ENCODE measurements at places on chromosomes 7 and 10. TPM values are rescaled to one million over a fixed set of nuclear protein-coding genes. Genes with fewer than 3 reads are reported as not detected.

ELMO1 gene
- total RNA-seq, result 2.3 TPM

CNTNAP2 gene
- total RNA-seq, result 0.65 TPM

SUN3 gene
- total RNA-seq, result not detected

LRIT1 gene
- not detected for total RNA-seq

MIOS gene
- 18.1 TPM for total RNA-seq

SNX10 gene
- total RNA-seq, result 0.26 TPM

COPG2 gene
- total RNA-seq, result 10.9 TPM

UCMA gene
- total RNA-seq, result not detected

MMP21 gene
- total RNA-seq, result not detected

FAM237B gene
- not detected for total RNA-seq

OR6V1 gene
- not detected for total RNA-seq

NPFFR1 gene
- total RNA-seq, result not detected

FGFR2 gene
- 0.52 TPM for total RNA-seq

CCDC172 gene
- not detected for total RNA-seq

SLC16A12 gene
- total RNA-seq, result 0.91 TPM

ZEB1 gene
- 49.8 TPM for total RNA-seq

TUBB8 gene
- not detected for total RNA-seq

VPS26A gene
- total RNA-seq, result 30.3 TPM

ACTL6B gene
- total RNA-seq, result not detected

PRLHR gene
- not detected for total RNA-seq

CXCL12 gene
- total RNA-seq, result 128 TPM

SLC29A4 gene
- total RNA-seq, result 12.4 TPM

GCC1 gene
- total RNA-seq, result 17.8 TPM

ANXA8L1 gene
- 0.56 TPM for total RNA-seq

SCIN gene
- total RNA-seq, result 0.26 TPM

COBL gene
- 0.39 TPM for total RNA-seq

WIPF3 gene
- total RNA-seq, result not detected

GRM3 gene
- total RNA-seq, result not detected

ITPRID1 gene
- total RNA-seq, result not detected

MSS51 gene
- 0.39 TPM for total RNA-seq

CPSF4 gene
- 22.5 TPM for total RNA-seq

DRGX gene
- total RNA-seq, result not detected

LIPJ gene
- not detected for total RNA-seq

EGR2 gene
- total RNA-seq, result 23.9 TPM

GCK gene
- total RNA-seq, result 0.56 TPM

CEP55 gene
- 8.3 TPM for total RNA-seq

TFPI2 gene
- 1,251 TPM for total RNA-seq

TEX47 gene
- total RNA-seq, result not detected

OR2A1 gene
- 0.24 TPM for total RNA-seq

ALOX5 gene
- 0.08 TPM for total RNA-seq

BAIAP2L1 gene
- 5.4 TPM for total RNA-seq

HEPACAM2 gene
- total RNA-seq, result not detected

XRCC2 gene
- total RNA-seq, result 2.1 TPM

PDZD7 gene
- total RNA-seq, result 0.91 TPM

CFAP46 gene
- 4.1 TPM for total RNA-seq

LRGUK gene
- under 0.01 TPM for total RNA-seq

FEZF1 gene
- total RNA-seq, result not detected

TFR2 gene
- total RNA-seq, result 0.64 TPM

KCND2 gene
- total RNA-seq, result 2.6 TPM

Measured in epithelial cell of alveolus of lung (primary cell).